ENCODE measurements at places on chromosomes 4 and X.

GRCh38 chr4:163332526-163333406 lies at the start of gene NPY1R:
NPY1R (minus strand) TSS chr4:163332596; CDS start chr4:163326554, 6,042 bp downstream.
- DNase-seq, result peak; percentile 87

GRCh38 chr4:73340917-73341316 lies 63.2 kb upstream of the ALB start:
- no peak for DNase-seq

GRCh38 chr4:168740691-168741090 lies 243.8 kb downstream of the PALLD start:
- DNase-seq, result no peak

- DNase-seq, result peak; percentile 2
These were observed 793 bp downstream of the TSPAN7 start for GRCh38 chrX:38561951-38562719.

- peak; percentile 53 for DNase-seq
These were observed 7.7 kb downstream of the OCIAD2 start for GRCh38 chr4:48898733-48899431.

DNA sequence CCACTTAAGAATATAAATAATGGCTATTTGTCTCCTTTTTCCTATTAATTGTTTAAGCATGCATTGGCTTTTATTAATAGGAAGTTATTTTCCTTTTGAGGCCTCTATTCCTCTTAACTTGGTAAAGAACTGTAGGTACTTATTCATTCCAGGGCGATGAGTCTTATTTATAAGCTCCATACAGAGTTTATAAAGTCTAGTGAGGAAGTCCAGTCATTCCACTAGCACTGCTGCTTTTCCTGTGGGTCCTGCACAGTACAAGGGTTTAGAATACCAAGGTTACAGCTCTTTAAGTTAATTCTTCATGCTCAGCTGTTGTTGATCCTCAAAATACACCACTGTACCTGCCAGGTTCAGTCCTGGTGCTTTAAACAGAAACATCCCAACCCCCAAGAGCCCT lies 28.5 kb upstream of the WNK3 start:
- peak; percentile 0 for DNase-seq

- no peak for DNase-seq
These were observed 14.5 kb downstream of the ZNF275 start for GRCh38 chrX:153348421-153348820.

DNA sequence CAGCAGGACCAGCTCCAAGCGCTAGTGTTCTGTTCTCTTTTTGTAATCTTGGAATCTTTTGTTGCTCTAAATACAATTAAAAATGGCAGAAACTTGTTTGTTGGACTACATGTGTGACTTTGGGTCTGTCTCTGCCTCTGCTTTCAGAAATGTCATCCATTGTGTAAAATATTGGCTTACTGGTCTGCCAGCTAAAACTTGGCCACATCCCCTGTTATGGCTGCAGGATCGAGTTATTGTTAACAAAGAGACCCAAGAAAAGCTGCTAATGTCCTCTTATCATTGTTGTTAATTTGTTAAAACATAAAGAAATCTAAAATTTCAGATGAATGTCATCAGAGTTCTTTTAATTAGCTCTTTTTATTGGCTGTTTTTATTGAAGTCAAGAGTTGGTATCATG lies 186.5 kb downstream of the AR start:
- DNase-seq, result no peak

DNA sequence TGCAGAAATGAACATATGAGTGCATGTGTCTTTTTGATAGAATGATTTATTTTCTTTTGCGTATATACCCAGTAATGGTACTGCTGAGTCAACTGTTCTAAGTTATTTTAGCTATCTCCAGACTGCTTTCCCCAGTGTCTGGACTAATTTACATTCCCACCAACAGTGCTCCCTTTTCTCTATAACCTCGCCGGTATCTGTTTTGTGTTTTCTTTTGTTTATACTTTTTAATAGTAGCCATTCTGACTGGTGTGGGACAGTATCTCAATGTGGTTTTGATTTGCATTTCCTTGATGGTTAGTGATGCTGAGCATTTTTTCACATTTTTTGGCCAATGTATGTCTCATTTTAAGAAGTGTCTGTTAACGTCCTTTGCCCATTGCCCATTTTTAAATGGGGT lies 218.6 kb upstream of the KCNIP4 start:
- DNase-seq, result peak; percentile 17

DNA sequence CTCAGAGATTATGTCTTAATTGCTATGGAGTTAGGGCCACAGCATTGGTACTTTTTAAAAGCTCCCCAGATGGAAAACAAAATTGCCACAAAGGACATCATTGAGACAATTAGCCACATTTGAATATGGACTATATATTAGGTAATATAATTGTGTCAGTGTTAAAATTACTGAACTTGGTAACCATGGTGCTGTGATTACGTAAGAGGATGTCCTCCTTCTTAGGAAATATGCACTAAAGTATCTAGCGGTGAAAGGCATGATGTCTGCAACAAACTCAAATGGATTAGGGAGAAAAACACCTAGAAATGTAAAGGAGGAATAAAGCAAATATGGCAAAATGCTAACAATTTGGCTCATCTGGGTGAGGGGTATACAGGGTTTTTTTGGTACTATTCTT lies 89.9 kb upstream of the PAK3 start:
- DNase-seq, result no peak

DNA sequence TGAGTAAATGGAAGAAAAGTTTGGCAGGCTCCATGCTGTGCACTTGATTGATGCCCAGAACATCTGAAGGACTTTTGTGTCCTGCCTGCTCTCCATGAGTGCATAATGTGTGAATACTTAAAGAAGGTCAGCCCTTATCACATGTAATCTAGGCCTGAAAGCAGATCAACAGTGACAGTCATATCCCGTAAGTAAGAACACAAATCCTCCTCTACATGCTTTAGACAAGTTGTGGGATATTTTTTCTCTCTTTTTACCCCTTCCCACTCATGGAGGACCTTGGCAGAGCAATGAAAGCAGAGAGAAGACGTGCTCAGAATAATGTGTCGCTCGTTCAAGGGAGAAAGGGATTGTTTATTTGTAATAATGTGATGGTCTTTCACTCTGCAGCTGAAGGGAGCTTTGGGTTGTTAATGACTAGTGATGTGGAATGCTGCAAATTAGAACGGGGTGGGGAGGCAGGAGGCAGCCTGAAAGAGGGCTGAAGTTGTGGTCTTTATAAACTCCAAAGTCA lies 286.6 kb downstream of the BMPR1B start:
- DNase-seq, result no peak

DNA sequence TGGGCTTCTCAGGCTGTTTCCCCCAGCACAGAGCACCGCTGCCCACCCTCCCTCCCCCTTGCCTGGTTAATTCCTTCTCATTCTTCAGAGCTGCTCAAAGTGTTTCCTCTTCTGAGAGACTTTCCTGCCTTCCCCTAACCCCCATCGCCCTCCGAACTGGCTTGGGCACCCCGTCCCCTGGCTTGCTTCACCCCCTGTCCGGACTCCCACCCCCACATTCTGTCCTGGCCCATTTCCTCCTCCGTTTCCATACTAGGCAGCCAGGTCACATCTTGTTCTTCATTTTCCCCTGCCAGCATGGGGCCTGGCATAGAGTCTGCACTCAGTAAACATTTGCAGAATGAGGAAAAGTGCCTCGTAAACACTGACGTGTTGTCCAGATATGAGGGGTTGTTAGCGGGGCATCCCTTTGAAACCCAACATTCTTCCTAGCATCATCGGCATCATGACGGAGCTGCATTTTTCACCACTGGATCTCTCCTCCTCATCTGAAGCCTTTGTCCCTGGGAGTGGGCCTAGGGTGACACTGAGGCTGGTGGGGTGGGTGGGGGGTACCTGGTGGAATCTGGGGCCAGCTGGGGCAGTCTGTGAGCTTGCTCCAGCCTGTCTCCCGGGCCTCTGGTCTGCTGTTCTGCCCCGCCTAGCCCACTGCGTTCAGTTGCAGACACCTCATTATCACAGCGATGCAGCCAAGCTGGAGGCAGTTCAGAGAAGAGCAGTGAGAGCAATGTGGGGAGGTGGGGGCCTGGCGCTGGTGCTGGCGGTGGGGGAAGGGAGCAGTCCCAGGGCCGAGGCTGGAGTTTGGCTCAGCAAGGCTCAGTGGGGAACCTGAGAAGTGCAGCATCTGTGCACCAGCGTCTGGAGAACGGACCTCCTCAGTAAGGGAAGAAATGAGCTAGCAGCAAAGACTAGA lies 149.4 kb upstream of the PJA1 start:
- no peak for DNase-seq

GRCh38 chr4:105150503-105150902 lies 3.8 kb downstream of the TET2 start:
- DNase-seq, result no peak

DNA sequence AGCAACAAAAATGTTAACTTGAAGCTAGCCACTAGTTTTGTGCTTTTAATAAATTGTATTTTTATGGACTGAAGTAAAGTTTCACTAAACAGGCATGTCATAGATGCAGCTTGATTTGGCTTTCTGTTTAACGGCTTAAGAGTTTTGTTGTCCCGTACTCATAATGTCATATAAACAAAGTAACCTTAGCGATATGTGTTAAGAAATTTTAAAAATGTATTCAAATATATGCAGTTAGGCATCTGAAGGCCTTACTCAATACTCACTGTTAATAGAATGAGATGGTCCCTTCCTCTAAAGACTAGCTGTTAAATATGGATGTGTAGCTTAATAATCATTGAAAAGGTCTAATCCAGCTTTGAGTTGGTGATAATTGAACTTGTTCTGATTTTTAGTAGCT lies 1.0 kb upstream of the SCLT1 start:
- DNase-seq, result peak; percentile 20

DNA sequence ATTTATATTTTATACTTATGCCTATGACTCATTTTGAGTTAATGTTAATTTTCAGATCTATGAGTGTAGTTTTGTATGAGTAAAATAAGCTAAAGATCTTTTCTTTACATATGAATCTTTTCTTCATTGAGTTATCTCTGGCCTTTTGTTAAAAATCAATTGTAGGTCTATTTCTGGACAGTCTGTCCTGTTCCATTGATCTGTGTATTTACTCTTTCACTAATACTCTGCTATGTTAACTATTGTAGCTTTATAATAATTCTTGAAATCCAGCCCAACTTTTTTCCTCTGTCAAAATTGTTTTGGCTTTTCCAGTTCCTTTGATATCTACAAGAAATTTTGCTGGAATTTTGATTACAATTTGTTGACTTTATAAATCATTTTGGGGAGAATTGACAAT lies 177.0 kb downstream of the RBM46 start:
- DNase-seq, result no peak

- peak; percentile 82 for DNase-seq
These were observed 112.0 kb downstream of the SHROOM3 start for GRCh38 chr4:76546759-76547742.

DNA sequence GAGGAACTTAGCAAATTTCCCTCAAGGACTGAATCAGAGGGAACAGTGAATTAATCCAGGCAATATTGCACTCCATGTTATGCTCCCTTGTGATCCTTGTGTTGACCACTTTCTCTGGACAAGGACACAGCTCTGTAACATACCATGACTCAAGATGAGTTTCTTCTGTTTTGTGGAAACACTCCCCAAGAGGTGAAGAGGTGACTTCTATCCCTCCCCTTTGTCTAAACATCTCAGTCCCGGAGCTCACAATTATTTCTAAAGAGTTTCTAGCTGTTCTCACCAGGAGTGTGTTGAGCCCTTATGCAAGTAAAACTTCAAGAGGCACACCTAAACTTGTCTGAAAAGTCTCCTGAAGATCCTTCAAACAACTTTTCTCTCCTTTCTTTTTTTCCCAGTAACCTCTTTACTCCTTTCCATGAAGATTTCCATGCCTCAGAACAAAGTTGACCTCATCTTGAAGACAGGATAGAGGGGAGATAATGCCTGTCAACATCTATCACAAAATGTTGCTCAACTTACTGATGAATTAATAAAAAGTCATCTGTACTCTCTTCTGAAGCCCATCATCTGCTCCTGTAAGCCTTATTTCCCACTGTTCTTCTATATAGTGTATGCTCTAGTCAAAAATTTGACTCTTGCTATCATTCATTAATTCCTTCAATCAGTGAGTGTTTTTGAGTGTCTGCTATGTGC lies 429.1 kb downstream of the SPRY1 start:
- DNase-seq, result peak; percentile 90

GRCh38 chr4:25856756-25857155 lies 6.0 kb downstream of the SEL1L3 start:
- DNase-seq, result no peak

All from mesenchymal stem cell (in vitro differentiated cells and primary cell).